NCI-H1436 treated with DMSO at 0.1 percent for 48 hours (cell line): ENCODE measurements at places on chromosomes 16 and 17.

DNA sequence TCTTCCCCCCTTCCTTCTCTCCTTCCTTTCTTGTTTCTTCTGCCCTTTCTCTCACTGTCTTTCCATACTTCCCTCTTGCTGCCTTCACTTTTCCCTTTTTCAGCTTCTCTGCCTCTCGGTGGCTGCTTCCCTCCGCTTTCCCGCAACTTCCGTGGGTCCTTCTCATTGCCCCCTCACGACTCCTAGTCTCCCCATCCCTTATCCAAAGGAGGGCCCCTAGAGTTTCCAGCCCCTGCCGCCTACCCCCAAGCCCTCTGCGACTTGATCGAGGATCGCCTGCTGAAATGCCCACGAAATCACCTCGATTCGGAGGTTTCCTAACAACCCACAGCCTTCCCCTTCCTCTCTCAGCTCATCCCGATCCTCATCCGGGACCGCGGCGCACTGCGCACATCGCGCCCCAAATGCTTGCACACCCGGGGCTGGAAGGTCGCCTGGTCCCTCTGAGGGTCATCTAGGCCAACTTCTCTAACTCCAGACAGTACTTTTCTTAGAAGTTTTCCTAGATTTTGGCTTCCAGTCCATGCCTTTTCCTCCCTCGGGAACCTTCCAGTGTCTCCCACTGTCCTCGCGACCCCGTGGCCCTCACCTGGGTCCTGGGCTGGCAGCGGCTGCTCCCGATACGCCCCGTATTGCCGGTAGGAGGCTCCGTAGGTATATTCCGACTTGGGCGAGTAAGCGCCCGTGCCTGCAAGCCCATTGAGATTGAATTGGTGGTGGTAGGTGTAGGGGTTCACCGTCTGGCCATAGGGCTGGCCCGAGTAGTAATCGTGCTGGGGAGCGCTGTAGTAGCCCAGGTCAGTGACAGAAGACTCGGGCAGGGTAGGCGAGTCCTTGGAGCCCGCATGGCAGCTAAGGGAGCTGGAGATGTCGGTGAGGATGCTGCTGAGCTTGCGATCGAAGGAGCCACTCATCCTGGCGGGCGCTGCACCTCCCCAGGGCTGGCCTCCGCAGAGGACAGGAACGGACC, 654 bp downstream of the DLX3 start:
- DNase-seq: no peak

DNA sequence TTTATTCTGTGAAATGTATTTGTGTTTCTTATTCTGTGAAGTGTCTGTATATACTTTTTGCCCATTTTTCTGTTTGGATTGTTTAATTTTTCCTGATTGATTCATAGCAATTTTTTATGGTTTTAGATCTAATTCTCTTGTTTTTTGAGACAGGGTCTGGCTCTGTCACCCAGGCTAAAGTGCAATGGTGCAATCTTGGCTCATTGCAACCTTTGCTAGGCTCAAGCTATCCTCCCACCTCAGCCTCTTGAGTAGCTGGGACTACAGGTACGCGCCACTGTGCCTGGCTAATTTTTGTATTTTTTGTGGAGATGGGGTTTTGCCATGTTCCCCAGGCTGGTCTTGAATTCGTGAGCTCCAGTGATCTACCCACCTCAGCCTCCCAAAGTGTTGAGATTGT, 31.5 kb downstream of the NF1 start:
- no peak for DNase-seq

DNA sequence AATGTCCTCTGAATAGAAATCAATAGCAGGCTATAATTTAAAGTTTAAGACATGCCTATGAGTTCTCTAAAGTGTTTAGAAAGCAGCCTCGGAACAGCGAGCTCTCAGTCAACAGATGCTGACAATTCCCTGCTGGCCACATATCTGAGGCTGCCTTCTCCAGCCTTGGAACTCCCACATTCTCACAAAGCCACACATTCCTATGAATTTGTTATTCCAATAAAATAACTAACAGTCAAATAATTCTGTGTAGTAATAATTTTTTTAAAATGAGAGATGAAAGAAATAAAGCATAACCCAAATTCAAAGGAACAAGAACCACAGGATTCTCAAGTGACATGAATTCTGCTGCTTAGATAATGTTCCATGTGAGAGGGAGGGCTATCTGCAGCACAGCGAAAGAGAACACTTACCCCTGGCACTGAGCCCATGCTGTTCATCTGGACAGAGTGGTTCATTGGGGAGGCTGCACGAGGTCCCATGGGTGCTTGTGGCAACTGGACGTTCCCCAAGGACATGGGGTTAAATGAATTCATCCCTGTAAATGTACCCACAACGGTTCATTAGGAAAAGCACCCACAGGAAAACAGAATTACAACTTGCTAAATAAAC, 56.9 kb upstream of the TRAP1 start:
- no peak for DNase-seq

GRCh38 chr17:14061666-14062560, 7.4 kb upstream of the COX10 start:
- no peak for DNase-seq

GRCh38 chr17:43924558-43924957, 17.2 kb upstream of the MPP2 start:
- no peak for DNase-seq

GRCh38 chr16:25107466-25107792, 4.1 kb upstream of the LCMT1 start:
- DNase-seq: no peak

GRCh38 chr17:81239714-81240555, 817 bp downstream of the NDUFAF8 start:
- no peak for DNase-seq

DNA sequence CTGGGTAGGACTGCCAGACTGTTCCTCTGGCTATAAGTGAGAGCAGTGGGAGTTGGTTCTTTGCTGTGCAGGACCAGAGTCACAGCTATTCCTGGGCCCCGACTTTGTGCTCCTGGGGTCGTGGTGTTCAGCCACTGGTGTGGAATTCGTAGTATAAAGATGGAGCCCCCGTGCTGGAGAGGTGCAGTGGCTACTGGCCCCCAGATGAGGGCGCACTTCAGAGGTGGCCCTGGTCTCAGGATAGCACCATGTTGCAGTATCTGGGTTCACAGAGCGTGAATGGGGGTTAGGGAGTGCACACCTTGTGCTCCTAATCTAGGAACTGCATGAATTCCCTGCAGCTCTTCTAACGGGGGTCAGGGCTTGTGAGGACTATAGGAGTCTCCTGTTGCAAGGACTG, 21.1 kb downstream of the TANC2 start:
- DNase-seq: no peak

- DNase-seq: no peak
These were observed 610 bp downstream of the RFNG start for GRCh38 chr17:82050761-82051641.

GRCh38 chr17:79513820-79514535, 96.9 kb downstream of the RBFOX3 start:
- no peak for DNase-seq

DNA sequence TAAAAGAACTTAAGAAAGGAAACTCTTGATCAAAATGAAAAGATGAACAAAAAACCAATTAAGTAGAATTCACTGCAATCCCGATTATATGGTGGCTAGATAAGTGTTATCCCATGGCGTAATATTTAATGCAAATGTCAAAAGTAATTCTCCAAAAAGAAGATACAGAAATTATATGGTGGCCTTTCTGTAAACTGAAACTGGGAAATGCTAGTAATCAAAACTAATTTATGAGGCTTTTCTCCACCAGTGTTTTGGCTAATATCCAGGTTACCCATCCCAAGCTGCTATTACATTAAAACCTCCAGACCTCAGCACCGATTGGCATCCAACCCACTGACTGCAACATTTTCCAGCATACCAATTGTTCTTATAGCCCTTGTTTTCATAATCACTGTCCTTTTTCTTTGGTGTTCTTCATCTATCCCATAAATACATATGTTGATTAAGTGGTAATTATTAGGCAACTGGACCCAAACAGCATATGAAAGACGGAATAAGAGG, 77.2 kb upstream of the TNRC6A start:
- DNase-seq: no peak

DNA sequence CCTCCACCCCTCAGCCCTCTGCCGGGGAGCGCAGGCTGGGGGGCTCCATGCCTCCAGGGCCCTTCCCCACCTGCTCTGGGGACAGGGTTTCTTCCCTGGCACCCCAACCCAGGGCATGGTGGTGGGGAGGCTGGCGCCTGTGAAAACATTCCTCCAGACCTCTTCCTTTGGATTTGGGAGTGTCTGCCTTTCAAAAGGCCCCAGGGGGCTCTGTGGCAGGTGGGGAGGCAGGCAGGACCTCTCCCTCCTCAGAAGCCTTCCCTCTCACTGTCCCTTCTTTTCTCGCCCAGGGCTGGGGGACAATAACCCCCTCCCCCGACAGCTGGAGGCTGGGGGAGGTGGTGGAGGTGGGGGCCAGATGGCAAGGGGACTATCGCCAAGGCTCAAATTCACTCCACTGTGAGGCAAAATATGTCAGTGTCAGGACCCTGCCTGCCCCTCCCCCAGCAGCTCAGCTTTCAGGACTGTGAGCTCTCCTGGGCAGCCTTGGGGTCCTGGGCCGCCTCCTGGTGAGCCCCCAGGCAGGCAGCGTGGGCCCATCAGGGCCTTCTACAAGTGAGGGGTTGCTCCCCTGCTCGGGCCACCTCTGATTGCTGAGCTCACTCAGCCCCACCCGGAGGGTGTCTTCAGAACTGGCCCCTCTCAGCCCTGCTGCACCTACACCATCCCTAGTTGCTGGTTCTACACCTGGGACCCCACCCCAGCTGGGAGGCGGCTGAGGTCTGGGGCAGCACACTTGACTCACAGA, 1.8 kb downstream of the CDH15 start:
- DNase-seq: no peak

- no peak for DNase-seq
These were observed 14.4 kb downstream of the SOCS1 start for GRCh38 chr16:11241480-11242204.

GRCh38 chr17:38883592-38884526, 14.0 kb downstream of the LASP1 start:
- DNase-seq: no peak

GRCh38 chr16:62386411-62386810, 350.2 kb upstream of the CDH8 start:
- DNase-seq: no peak

GRCh38 chr16:64181271-64181925, 940.5 kb downstream of the CDH11 start:
- DNase-seq: no peak

DNA sequence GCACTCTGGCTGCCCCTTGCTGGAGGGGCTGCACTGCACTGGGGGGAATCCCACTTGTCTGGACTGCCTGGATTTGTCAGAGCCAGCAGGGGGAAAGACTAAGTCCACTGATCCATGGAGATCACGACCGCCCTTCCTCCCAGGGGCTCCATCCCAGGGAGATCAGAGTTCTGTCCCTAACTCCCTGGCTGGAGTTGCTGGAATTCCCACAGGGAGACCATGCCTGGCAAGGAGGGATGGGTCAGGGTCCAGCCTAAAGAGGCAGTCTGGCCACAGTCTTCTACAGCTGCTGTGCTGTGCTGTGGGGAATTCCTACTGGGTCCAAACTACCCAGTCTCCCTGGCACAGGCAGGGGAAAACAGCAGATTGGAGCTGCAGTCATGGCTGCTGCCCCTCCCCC, 311.9 kb downstream of the ZFHX3 start:
- no peak for DNase-seq

DNA sequence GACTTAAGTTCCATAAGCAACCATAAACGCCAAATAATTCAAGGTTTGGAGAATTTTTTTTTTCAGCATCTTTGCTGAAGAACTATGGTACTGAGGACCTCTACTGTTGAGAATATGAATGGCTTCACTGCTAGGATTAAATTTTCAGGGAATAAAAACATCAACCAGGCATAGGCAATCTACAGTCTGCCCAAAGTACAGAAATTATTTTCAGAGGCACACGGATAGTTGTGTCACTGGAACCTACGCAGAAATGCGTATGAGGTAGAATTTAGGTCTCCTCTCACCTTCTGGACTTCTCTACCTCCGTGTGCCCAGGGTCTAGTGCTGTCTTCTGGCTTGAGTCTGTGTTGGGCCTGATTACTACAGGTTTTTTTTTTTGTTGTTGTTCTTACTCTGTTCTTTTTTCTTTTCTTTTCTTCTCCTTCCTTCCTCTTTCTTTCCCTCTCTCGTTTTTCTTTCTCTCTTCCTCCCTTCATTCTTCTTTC, 39.7 kb downstream of the NACA2 start:
- peak; percentile 8 for DNase-seq

DNA sequence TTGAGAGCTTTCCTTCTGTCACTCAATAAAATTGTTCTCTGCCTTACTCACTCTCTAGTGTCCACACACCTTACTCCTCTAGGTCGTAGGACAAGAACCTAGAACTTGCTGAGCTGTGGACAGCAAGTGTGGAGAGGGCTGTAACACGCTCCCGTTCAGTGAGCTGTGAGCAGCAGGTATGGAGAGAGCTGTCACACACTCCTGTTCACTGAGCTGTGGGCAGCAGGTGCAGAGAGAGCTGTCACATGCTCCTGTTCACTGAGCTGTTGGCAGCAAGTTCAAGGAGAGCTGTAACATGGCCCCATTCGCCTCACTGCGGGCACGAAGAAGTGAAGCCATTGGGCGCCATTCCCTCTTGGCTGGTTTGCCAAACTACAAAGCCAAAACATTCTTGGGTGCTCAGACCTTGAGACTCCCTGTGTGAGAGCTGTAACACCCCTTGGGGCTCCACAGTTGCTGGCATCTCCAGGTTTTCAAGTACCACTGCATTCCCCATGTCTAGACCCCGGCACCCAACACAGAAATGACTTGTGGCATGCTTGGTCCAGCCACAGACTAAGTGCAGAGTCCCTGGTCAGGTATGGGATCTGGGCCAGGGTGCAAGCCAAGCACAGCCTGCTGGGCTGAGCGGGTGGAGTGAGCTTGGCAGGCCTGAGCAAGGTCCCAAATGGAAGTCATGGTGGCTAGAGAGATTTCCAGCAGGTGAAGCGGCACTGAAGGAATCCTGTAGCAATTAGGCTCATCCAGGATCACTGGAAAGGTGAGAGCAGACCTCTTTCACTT, 608.0 kb upstream of the CDH8 start:
- DNase-seq: no peak

DNA sequence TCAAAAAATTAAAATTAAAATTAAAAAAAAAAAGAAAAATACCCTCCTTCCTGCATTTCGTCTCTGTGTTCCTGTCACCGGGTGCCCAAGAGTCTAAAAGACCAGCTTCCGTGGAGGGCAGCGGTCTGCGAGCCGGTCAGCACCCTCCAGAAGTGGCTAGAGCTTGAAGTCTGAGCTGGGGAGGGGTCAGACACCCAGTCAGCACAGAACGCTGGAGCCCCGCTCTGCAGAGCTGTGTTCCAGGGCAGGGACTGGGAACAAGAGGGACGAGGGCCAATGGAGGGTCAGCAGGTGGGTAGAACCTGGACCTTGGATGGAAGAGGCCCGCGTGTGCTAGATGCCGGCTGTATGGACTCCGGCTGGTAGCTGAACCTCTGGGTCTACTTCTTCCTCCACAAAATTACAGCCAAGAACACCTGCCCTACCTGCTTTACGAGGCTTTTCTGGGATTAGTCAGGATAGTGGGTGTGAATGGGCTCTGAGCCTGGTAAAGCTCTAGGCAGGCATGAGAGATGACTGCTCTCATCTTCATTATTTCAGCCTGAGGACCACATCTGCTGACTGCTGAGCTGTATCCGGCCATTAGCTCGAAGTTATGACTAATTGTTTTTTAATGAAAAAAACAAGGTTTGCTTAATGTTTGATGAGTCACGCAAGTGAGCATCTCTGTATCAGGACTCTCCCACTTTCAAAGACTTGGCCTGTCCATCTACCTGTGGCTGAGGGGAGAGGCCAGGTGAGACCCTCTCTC, 5.9 kb downstream of the TRPV1 start:
- no peak for DNase-seq
